ENCODE measurements at places on chromosomes 3 and 15.

DNA sequence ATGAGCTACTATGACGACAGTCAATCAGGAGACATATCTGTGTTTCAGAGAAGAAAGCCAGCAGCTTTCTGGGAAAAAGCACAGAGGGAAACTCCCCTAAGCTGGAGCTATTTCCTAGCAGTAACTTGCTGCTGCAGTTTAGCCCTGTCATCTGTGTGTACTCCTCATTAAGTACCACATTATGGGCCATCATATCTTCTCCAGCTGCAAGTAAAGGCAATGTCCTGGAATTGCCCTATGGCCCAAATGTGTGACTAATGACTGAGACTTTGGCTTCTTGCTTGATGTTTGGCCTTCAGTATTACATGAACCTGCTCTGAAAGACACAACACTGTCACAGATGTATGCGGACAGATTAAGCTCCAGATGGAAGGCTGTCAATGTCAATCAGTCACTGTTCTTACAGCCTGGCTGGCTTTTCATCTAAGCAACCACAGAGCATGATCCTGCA lies 190.8 kb downstream of the FHIT start:
- DNase-seq, result no peak

- DNase-seq, result no peak
Observed at GRCh38 chr15:57045741-57046382, 127.4 kb downstream of the TCF12 start.

DNA sequence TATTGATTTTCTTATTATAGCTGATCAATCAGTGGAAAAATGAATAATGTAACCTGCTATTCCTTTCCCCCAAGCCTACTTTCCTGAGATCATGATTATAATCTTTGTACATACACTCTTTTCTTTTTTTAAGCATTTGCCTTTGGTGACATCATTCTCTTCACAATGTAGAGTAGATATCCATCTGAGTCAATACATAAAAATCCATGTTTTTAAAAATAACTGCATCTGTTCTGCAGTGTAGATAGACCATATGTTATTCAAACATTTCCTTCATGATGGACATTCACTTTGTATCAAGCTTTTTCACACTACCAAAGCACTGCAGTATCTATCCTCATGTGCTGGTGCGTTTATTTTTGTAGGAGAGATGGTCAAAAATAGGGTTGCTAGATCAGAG lies 211.1 kb downstream of the PTPRG start:
- no peak for DNase-seq

GRCh38 chr15:31158858-31159569 lies 57.5 kb upstream of the TRPM1 start:
- DNase-seq, result no peak

DNA sequence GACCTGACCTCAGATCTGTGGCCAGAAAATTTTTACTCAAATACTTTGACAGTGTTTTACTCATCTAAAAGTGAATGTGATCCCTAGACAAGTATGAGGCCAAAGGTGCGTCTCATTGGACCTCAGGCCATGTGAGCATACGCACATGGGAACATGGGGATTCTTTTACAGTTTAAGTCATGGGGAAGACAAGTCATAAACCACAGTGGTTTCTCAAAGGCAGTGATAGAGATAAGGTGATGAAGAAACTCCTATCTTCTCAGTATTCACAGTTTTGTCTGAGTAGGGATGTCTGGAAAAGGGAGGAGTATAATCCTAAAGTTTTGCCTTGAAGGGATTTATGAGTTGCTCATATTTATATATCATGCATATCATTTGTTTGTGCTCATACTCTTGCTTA lies 173.8 kb downstream of the FNDC3B start:
- DNase-seq, result no peak

GRCh38 chr3:43765521-43765971 lies 74.8 kb downstream of the ABHD5 start:
- no peak for DNase-seq

DNA sequence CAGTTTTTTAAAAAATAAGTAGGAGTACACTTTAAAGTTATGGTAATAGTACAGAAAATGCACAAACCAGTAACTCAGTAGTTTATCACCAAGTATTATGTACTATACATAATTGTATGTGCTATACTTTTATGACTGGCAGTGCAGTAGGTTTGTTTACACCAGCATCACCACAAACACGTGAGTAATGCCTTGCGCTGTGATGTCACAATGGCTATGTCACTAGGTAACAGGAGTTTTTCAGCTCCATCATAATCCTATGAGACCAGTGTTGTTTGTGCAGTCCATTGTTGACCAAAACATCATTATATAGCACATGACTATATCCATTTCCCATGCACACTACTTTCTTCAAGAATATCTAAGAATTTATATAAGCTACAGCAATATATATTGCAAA lies 68.4 kb upstream of the TSPAN3 start:
- DNase-seq, result no peak

DNA sequence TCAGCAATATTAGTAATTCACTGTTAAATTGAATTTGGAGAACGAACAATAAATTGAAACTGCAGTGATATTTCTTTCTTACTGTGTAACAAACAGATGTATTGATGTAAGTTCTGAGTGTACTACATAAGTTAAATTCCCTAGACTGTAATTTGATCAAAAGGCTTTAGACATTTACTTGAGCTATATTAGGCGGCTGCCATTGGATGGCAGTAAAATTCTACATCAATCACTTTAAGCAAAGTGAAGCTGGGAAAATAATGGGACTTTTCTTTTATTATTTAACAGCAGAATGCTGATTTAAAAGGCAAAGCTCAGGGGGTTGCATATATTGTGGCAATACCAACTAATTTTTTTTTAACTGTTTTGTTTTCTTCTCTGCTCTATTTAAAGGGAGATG lies 212.6 kb upstream of the PLSCR5 start:
- no peak for DNase-seq

DNA sequence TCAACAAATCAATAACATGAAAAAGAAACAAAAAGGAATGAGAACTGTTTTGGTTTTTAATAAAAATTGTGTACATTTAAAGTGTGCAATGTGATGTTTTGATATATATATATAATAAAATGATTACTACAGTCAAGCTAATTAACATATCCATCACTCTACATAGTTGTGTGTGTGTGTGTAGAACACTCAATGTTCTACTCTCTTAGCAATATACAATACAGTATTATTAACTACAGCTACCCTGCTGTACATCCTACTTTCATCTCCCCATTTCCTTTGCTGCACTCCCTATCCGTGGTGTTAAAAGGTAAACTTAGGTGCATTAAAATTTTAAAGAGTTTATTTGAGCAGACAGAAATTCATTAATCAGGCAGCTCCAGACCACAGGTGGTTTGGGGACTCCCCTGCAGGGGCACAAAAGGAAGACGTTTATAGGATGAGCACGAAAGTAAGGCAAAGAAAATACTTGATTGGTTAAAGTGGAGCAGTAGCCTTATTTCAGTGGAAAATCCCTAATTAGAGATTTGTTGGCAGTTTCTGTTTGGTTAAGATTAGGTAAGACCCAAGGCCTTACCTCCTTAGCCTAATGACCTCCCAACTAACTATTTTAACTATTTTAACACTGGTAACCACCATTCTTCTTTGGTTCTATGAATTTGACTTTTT lies 61.8 kb upstream of the SNRK start:
- no peak for DNase-seq

- DNase-seq, result no peak
Observed at GRCh38 chr3:43512754-43513404, 108.9 kb downstream of the ANO10 start.

DNA sequence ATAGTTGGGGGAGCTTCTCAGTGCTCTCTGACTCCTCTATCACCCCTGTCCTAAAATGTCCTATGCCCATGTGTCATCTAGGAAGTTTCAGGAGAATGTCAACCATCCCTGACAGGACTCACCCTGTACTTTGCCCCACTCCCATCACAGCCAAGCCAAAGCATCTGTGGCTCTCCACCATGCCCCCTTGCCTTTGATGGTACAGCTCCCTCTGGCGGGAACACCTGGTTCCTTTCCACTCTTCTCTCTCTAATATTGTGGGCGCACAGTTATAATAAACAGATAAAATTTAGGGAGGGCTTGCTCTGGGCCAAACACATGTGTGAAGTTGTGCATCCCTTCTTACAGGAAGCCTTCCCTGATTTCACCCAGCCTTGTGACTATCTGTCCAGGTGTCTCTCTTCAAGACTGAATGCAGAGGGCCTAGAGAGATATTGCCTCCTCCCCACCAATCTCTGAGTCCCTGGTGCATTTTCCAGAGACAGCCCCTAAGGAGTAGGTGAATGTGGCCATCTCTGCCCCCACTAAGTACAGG lies 62.8 kb downstream of the ISG20 start:
- DNase-seq, result no peak

- no peak for DNase-seq
Observed at GRCh38 chr3:180611006-180611405, 9.0 kb downstream of the TTC14 start.

- no peak for DNase-seq
Observed at GRCh38 chr15:89377024-89377841, 42.6 kb upstream of the POLG start.

DNA sequence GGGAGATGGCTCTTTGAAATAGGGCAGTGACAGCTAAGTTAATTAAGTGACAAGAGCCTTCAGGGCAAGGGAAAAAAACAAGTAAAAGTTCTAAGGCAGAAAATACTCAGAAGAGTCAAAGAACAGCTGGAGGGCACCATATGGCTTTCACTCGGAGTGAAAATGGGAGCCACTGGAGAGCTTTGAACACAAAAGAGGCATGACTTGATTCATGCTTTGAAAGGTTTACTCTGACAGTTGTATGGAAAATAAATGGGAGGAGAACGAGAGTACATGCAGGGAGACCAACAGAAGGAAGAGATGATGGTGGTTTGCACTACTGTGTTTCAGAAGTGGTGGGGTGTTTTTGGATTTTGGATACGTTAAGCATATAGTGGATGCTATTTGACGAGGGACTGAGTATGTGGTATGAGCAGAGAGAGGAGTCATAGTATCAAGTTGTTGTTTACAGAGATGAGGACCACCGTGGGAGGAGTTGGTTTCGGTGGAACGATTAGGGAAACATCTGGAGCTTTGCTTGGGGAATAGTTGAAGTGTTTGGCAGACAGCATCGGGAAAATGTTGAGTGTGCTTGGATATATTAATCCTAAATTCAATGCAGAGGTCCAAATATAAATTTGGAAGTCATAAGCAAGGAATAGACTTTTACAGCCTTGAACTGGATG lies 411.5 kb downstream of the GABRG3 start:
- no peak for DNase-seq

- DNase-seq, result no peak
Observed at GRCh38 chr3:149816311-149816710, 3.3 kb downstream of the RNF13 start.

DNA sequence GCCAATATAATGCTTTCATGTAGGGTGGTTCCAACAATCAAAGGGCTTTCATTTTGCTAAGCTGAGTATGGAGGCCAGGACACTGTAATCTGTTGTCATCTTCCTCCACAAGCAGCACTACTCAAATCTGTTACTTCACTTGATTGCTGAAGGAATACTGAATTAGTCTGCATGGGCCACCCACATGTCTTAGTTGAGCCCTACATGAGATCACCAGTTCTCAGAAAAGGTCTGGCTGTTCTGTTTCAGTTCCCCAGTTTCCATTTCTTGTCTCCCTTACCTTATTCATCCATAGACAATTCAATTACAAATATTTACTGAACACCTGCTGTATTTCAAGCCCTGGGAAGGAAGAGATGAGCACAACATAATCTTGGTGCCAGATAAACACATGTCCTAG lies 119.2 kb downstream of the FHIT start:
- no peak for DNase-seq

DNA sequence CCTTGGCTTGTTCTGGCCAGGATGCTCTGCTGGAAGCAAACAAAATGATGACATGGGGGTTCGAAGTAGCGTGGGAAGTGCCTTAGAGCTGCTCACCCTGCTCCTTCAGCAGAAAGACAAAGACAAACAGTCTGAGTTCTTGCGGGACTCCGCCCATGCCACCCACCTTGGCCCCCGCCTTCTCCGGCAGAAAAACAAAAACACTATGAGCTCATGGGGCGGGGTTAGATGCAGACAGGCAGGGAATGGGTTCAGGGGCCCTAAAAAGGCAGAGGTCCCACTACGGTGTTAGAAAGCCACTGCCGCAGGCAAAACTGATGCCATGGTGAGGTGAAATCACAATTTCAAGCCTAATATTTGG lies 9.7 kb upstream of the NCKIPSD start:
- DNase-seq, result no peak

GRCh38 chr3:68924897-68925296 lies 7.5 kb downstream of the TAFA4 start:
- DNase-seq, result no peak

- DNase-seq, result no peak
Observed at GRCh38 chr3:32719335-32719734, 34.3 kb downstream of the CNOT10 start.

DNA sequence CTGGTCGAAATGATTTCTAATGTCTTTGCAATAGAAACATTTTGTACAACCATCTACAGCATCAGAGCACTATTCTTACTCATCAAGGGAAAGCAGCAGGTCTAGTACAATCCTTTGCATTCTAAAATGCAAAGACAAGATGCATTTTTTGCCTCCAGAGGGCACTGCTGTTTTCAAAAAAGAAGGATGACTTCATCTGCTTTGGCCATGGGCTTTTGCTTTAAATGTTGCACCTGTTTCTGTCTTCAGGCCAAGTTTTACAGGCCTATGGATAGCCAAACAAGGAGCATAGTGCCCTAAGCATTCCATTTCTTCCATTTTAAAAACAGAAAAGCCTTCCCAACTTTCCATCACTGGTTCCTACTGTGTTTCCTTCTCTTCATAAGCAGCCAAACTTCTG lies 3.4 kb downstream of the PARP9 start:
- peak; percentile 53 for DNase-seq

DNA sequence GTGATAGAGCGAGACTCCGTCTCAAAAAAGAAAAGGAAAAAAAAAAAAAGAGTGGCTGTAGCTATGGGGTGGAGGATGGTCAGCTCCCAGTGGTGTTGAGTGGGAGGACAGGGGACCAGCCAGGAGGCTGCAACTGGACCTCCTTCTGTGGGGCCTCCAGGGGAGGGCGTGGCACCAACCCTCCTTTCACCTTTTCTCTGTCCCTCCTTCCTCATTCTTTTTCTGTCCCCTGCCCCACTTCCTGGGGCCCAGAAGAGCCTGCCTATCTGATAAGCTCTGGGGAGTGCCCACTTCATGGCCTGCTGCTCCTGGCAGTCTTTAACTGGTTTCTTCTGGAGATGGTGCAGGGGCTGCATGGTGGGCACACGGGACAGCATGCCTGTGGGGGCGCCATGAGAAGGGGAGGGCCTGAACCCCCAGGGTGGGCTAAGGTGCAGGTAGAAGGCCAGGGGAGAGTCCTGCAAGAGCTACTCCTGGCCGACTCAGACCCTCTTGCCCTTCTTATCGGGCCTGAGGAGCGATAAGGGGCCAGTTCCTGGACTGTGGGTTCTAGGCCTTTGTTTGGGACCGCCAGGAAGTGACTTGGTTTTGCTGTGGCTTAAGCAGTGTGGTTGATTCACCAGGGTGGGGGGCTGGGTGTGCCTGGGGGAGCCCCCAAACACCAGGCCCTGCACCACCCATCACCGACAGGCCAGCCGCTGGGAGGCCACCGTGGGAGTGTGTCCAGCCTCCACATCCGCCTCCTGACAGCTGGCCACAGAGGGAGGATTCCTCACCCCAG lies 49.4 kb upstream of the FLNB start:
- no peak for DNase-seq

Data from HFF-Myc (cell line).